ENCODE measurements at places on chromosomes 2 and 18.

GRCh38 chr2:14554849-14555545 lies 77.5 kb upstream of the LRATD1 start:
- DNase-seq = no peak

- DNase-seq = no peak
Measured at GRCh38 chr2:212337486-212338343, 200.9 kb downstream of the ERBB4 start.

DNA sequence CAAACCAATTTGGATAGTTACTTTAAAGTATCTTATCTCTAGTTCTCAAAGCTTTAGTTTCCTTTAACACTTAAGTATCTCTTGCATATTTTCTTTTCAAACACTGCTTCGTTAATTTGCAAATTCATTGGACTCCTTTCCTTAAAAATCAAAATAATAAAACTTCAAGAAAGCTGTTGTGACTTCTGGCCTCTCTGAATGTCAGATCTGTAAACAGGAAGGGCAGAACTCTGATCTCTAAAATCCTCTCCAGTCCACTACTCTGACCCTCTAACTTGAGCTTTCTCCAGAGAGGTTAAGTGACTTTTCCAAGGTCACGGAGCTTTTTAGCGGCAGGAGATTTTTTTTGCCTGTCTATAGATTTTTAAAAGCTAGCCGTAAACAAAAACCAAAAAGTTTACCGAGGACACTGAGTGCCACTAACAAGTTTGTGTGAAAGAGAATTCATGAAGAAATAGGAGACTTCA lies 155.5 kb downstream of the TGIF1 start:
- no peak for DNase-seq

DNA sequence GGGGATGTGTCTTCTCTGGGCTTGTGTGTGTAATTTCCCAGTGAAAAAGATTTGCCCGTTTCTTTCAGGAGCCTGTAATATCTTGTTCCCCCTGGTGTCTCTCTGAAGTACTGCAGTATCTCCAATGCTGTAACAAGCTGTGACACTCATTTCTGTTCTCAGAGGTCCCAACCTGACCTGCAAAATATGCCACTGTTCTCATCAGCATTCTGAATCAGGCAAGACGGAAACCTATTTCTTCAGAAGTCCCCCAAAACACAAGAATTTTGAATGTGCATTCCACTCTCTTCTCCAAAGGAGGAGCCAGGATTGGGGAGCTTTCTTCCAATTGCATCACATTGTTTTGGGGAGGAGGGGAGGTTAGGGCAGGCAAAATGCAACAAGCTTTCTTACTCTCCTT lies 77.0 kb upstream of the CNGA3 start:
- DNase-seq = no peak

DNA sequence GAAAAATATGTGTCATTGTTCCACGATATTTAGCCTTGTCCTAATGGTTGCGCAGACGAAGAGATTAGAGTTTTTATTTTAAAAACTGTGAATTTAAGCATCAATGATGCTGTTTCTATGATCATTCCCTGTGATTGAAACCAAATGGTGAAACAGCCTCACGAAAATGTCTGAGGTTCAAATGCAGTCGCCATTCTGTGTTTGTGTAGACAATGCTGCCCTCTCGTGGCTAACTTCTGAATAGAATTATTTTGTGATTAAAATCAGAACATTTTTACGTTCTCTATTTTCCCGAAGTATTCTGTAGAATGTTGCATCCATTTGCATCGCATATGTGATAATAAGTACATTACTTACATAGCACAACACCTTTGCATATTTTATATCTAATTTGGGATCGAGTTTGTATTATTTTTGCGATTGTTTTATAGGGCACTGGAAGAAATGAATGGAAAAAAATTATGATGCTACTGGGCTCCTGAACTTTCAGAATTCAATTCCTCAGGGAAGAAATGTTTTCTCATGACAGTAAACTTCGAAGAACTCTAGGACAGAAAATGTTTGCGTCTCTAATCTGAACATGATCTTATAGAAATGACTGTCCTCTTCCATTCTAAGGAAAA lies 54.8 kb upstream of the CREB1 start:
- no peak for DNase-seq

GRCh38 chr2:102801858-102802699 lies 40.2 kb downstream of the TMEM182 start:
- DNase-seq = no peak

DNA sequence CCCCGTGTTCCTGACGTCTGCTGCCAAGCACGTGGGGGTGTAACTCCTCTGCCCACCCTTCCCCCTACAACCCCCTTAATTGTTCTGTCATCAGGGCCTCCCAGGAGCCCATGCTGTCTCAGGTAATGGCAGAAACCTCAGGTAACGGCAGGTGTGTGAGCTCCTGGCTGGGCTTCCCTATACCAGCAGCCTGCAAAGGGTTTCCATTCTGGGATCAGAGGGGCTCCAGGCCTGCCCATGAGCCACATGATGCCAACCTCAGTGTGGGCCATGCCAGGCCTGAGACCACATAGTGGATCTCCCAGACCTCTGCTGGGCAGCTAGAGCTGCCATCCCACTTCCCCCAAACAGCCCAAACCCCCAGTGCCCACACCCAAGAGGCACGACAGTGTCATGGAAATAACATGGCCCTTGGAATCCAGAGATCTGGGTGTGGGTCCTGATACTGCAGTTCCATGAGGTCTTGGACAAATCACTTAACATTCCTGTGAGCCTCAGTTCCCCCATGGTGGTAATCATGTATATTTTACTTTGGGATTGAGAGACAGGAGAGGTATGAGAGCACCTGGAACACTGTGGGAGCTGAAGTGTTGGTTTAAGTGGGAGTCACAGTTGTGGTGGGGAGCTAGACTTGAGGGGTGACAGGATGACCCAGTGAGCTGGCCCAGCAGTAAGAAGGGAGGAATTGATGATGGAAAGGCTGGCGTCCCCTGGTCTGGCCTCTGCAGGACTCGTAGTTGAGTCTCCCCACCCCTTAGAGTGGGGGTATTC lies 59.6 kb downstream of the ATOH8 start:
- no peak for DNase-seq

- DNase-seq = no peak
Measured at GRCh38 chr2:70632966-70633365, 79.3 kb upstream of the TGFA start.

DNA sequence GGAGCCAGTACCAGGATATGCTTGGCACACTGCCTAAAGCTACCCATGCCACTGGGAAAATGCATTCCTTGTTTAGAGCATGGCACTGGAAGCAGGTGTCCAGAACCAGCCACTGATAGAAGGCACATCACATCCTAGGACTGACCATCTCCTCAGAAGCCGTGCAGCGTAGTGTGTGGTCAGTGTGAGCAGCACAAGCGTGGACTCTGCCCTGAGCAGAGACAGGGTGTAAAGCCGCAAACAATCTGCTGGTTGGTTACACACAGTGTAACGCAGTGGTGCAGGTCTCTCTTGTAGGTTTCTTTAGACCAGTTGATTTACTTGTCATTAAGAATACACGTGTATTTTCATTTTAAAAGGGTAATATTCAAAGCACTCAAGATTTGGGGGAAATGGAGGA lies 377.8 kb upstream of the HS6ST1 start:
- DNase-seq = no peak

DNA sequence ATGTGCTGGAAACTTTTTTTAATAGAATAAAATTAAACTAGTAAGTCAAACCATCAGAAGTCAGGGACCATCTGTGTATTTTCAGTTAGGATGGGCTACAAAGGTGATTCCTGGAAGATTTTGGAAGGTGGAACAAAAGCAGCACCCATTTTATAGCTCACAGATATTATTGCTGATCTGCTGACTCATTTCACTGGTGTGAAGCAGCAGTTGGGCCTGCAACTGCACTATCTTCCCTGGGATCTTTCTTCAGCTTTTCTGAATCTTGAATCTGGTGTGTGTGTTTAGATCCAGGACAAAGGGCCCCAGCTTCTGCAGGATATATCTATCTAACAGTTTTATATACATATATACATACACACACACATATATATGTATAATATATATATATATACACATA lies 35.6 kb upstream of the BCL11A start:
- no peak for DNase-seq
